Large intestine (tissue), 12 donors: ENCODE measurements at places on chromosomes 16 and 17.

DNA sequence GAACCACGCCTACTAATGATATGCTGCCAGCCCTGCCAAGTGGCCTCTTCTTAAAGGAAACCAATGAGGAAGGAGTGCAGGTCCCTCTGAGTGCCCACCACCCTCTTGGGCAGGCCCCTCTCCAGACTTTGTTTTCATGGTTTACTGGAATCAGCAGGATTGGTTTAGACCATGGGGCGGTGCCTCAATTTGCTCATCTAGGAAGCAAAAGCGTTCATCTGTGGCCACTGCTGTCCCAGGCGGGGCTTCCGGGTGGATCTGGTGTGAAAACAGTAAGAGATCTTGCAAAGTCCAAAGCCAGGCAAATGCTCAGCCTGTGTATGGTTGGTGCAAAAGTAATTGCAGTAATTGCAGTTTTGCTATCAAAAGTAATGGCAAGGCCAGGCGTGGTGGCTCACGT lies 71.3 kb downstream of the AMFR start:
- DNase-seq, result no peak

DNA sequence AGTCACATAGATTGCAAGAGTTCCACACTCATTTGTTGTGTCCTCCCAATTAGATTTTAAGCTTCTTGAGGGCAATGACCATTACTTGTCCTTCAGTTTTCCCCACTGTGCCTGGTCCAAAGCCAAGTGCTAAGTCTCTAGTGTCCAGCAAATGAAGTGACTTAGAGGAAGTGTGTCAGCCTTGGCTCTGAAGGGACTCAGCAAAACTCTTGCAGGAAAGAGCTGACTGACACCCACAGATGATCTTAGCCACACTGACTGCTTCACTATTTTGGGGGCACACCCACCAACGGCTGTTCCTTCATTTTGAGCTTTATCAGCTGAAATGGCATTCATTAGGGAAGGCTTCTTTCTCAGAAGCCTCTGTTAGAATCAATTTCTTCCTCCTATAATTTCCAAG lies 358.1 kb downstream of the UTP18 start:
- no peak for DNase-seq

- DNase-seq, result no peak
Observed at GRCh38 chr16:87044829-87045228, 272.4 kb downstream of the C16orf95 start.

DNA sequence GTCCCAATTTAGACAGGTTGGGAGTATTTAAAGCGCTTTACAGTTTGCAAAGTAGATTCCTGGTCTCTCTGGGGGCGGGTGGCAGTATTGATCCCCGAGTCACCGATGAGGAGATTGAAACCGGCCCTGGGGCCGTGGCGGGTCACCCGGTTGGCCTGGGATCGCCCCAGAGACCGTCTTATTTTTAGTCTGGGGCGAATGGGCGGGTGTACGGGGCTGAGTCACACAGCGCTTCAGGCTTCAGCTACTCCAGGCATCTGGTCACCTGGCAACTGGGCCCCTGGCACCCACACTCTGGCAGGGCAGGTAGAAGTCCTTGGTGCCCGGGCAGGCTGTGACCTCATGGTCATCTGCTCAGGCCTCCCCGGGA lies 669 bp downstream of the MIEF2 start:
- DNase-seq, result peak; percentile 55
